ENCODE measurements at places on chromosomes 5 and 9.

DNA sequence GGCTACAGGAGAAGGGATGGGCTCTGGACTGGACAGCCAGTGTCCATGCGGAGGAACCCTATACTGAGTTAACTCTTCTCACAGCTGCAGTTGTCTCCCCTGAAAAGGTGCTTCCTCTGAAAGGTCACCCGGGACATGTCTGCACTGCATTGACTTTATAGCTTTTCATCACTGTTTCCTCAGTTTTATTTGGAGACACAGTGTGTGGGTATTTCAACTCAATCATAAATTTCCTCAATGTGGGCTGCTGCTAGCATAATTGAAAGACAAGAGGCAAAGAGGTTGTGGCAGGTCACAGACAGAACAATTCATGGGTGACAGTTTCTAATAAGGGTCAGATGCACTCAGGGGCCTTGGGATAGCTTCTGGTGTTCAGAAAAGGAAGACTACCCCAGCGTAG is 336.8 kb downstream of the KDM4C start:
- DNase-seq = no peak

DNA sequence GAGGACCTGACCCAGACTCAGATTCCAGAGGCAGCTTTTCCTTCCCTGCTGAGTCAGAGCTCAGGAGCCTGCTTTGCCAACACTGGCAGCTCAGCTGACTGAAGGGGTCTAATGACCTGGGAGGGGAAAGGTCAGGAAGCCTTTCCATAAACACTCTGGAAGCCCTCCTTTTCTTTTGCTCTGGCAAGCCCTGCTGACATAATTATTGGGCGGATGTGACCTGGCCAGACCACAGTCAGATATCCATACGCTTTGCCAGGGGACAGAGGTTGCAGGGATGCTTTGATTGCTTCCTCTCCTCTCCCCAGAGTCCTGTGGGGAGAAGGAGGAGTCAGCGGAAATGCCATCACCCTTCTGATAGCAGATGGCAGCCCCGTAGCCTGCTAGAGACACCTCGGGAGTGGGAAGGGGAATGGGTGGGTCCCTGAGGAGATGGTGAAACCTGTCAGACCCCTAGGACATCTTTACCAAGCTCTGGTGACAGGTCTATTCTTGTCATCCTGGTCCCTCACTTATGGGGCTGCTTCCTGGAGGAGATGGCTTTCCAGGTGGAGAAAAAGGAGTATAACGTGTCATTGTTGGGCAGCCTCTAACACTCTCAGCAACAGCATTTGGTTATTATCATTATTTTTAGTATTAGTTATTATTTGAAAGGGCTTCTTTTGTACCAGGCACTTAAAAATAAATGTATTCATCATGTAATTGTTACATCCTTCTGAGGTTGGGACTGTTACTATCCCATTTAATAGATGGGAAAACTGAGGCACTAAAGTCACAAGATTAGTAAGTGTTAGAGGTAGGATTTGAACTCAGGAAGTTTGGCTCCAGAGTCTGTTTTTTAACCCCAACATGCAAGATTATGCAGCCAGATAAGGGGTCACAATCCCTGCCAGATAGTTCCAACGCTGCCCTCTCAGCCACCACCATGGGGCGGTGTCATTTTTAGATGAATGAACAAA is 11.6 kb downstream of the COL27A1 start:
- DNase-seq = no peak

DNA sequence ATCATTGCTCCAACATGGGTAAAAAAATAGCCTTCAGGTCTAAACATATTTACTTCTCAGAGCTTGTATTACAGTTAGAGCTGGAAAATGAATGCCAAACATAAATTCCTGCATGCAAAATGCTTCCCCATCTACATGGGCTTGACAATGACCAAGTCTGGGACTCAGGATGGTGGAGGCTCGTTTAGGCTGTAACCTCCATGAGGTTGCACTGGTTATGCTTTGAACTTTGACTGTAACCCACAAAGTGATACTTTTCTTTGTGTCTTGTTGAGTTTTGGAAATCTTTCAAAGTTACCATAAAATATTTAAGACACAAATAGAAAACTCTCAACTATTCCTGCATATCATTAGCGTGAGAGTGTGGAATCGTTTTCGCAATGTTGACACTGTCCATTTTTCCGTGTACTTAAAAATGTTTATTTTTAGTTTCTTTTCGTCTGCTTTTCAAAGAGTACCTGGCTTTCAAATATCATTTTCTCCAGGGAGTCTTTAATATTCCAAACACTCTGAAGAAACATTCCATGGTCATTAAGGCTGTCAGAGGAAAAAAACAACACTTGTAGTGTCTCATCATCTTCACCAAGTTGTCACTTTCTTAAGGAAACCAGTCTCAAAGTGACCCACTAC is 487.8 kb downstream of the ENC1 start:
- no peak for DNase-seq

GRCh38 chr5:164052536-164053093 is 547.2 kb downstream of the MAT2B start:
- no peak for DNase-seq

DNA sequence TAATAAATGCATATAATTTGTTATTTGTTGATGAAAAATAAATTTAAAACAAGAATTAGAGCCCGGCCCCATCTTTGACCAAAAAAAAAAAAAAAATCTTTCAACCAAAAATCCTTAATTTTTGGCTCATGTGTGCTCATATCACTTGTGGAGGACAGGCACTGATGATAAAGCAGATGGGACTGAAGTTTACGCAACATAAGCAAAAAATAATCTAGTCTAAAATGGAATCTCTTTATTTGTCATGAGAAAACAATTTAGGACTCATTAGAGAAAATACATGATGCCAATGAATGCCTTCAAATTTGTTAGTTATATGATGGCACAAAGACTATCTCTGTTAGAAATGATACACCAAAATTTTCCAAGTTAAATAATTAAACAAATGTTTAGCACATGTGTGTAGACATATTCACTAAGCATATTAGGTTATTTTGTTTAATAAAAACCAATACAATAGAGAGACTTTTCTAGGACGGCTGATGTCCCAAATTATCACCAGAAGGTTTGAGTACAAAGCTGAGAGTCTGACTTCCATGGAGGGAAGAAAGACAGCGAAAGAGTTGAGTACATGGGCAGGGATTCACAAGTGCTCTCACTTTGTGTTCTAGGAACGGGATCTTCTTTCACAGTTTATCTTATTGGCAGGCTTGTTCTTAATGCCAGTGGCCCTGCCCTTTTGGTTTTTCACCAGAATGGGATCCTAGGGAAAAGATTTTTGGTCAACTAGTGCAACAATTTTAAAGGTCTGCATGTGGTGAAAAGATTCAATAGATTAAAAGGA is 621.4 kb downstream of the RAB3C start:
- DNase-seq = no peak

- DNase-seq = no peak
Measured at GRCh38 chr5:68265347-68265746, 49.8 kb downstream of the PIK3R1 start.

DNA sequence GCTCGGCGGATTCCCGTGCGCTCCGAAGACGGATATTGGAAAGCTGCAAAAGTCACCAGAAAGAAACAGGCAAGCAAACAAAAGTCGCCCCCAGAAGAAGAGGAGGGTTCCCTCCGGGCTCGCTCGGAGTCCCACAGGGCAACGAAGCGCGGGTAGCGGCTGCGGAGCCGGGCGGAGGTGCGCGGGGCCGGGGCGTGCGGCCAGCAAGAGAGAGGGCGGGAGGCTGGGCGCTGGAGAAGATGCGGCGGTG is at the start of gene FBN2:
FBN2 (minus strand) TSS at position 246 of the 250 bp plus-strand sequence. CDS start 642 bp downstream, outside the sequence.
- DNase-seq = no peak

DNA sequence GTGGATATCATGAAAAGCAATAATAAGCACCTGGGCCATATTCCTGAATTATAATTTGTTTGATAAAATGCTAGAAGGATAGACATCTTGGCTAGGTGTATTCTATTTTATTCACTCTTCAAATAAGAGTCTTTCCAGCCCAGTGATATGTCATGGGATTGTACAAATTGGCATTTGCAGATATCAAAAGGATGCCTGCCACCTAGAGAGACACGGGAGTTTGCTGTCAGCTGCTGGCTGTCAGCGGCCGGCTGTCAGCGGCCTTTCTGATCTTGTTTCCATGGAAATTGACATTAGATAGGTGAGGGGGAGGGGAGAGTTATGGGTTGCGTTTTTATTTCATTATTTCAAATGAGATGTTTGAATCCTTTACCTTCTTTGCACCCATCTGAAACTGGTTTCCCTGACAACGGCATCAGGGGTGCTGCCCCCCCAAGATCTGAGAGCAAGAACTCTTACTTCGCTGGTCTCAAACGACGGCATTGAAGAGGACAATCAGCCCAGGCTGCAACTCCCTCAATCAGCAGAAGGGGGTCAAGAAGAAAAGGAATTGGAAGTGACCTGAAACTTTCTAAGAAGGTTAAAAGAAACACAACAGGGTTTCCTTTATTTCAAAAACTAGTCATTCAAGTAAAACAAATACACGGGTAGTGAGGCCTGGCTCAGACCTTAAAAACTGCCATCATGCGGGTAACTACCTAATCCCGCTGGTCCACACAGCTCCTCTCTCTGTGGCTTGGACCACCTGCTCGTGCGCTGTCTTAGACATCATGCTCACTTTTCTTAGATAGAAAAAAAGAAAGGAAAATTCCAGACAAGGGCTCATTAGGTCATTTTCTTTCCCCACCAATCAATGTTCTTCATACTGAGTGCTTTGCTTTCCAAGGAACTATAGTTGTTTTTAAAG is 115.7 kb downstream of the TLE1 start:
- DNase-seq = no peak

GRCh38 chr5:117095346-117096332 is 521.0 kb upstream of the SEMA6A start:
- peak; percentile 10 for DNase-seq

DNA sequence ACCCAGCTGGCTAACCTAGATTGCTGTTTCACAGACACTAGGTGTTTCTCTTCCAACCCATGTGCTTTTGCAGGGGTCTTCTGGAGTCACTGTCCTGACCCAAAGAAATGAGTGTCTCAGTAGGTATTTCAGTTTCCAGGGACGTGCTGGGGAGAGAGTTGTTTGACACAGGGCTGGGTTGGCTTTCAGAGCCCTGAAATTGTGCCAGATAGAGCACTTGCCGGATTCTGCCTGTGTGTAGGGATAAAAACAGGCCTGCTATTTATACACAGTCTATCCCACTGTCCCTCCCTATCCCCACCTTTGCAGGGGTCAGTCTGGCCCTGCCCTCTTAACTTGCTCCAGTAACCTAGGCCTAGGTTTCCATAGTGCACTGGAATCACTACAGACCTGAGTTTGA is 957 bp upstream of the HBEGF start:
- no peak for DNase-seq

- no peak for DNase-seq
Measured at GRCh38 chr5:176371621-176372539, 6.6 kb downstream of the ARL10 start.

DNA sequence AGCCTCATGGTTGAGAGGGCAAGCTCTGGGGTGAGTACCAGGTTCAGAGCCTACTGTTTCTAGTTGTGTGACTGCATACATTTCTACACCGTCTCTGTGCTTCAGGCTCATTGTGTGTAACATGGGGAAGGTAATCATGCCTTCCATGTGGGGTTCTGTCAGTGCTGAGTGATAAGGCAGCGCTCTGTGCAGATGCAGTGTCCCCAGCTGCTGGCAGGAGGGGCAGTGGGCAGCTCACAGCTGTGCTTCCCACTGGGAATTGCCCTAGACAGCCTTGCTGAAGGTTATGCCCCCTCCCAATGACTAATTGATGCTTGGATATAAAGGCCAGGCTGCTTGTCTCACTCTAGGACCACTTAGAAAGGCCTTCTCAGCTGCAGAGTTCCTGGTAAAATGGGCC is 121.8 kb upstream of the SAP30L start:
- no peak for DNase-seq

DNA sequence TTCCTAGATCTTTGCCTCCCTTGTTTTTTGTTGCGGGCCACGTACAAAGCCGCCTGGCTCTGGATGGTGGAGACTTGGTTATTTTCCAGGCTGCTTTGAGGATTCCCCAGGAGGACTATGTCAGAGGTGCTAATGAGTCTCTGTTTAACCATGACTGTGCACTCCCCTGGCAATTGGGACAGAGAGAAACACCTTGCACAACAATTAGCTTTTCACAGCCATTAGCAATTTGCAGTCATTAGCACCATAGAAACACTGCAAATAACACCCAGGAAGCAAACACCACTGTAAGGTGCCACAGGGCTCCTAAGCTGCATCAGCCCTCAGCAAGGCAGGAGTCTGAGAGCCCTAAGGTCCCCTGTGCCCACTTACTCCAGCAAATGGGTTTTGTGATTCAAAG is 201.0 kb upstream of the VLDLR start:
- no peak for DNase-seq

- DNase-seq = no peak
Measured at GRCh38 chr5:74149395-74149794, 491.1 kb downstream of the ENC1 start.

DNA sequence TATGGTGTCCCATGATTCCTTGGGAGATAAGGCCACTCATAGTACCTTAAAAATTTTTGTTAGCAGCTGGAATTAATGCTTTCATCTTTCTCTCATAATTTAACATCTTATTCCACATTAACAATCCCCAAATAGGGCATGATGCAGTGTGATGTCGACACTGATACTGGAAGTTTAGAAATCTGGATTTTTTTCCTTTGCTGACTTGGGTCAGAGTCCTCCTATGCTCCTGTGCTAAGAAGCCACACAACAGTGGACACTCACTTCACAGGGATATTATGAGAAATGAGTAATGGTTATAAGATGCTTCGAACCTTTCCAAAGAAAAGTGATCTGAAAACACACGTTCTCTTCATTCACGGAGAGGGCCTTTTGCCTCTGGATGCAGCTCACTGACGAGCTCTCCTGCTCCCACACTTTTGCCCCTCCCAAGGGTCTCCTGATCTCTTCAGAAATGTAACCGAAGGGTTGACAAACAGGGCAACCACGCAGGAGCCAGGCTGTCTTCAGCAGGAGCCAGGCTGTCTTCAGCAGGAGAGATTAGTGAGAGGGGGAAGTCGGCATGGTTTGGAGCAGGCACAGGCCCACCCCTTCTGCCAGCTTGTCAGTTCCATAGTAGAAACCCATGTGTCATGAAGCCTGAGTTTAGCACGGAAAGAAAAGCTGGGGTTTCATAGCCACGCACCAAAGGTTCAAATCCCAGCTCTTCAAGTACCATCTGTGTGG is 247.8 kb downstream of the AOPEP start:
- no peak for DNase-seq

GRCh38 chr9:34536685-34537084 is 13.9 kb upstream of the ENHO start:
- no peak for DNase-seq
